Psoas muscle (tissue), 8 donors: ENCODE measurements at places on chromosomes 1 and 21. TPM values are rescaled to one million over a fixed set of nuclear protein-coding genes. Genes with fewer than 3 reads are reported as not detected.

Gene ZP4
- not detected for total RNA-seq

- DNase-seq, result peak; percentile 64
Measured at GRCh38 chr1:226001963-226002666, 3.0 kb upstream of the SDE2 start.

GRCh38 chr1:21825393-21825792 lies 13.3 kb downstream of the LDLRAD2 start:
- no peak for DNase-seq

DNA sequence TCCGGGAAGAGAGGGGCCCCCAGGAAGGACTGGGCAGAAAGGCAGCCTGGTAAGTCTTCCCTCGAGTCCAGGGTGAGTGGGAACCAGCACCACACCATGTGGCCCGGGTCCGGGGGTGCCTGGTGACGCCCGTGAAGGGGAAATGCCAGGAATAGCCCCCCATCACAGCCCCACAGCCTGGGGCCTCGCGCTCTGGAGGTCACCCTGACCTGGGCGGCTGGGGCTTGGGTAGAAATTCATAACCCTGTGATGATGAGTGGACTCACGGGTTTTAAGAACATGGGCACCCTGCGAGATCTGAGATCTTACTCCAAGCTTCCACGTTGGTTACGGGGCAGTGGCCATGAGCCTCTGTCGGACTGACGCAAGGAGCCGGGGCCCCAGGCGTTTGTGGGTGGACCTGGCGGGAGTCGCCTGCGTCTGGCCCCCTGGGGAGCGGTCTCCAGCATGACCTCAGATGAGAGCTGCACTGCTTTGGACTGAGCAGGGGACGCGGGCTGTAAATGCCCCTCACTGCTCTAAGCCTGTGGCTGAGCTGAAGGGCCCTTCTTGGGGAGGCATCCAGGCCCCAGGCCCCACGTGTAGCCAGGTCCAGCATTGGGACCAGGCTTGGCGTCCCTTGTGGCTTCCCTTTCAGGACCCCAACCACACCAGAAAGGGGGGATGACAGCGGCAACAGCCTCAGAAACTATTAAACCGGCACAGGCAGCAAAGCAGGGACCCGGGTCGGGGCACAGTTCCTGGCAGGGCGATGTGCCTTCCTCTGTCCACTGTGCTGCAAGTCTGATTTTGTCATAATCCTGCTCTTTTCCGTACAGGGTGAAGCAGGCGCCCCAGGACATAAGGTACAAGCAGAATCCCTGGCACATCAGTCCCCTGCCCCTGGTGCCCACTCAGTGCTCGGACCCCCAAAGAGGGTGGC lies 60.0 kb downstream of the SLC19A1 start:
- DNase-seq, result peak; percentile 43

Gene UMODL1
- total RNA-seq, result not detected

GRCh38 chr1:19011845-19012231 lies 55.4 kb upstream of the IFFO2 start:
- no peak for DNase-seq

Gene BSND
- total RNA-seq, result not detected

DNA sequence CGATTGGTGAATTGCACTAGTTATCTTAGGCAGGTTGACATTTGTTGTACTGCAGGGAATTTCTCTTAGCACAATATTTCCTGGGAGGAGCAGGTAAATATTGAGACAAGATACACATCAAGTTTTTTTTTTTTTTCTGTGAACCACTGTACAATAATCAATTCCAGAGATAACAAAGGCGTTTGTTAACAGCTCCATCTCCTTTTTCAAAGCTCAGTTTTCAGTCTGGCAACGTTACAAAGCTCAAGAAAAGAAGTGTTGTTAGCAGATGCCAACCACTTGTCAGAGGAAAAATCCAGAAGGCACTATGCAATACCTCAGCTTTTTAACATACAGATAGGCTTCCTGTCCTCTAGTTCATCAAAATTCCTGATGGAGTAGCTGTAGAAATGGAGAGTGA lies 40.9 kb upstream of the DAB1 start:
- no peak for DNase-seq

- no peak for DNase-seq
Measured at GRCh38 chr1:18411820-18412641, 68.7 kb upstream of the KLHDC7A start.

Gene RGS13
- 0.20 TPM for total RNA-seq

Gene LCE1D
- not detected for total RNA-seq

DNA sequence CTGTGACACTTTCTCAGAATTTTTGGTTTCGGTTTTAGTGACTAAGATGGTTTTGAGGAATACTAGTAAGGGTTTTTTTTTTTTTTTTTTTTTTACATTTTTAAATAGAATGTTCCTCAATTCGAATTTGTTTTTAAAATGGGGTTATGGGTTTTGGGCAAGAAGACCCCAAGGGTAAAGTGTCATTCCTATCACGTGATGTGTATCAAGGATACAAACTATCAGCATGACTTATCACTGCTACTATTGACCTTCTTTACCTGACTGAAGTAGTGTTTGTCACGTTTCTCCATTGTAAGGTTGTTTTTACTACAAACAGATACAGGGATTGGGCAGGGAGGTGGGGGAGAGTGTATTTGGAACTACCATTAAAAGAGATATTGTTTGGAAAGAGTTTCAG lies 781.1 kb upstream of the ADGRL4 start:
- DNase-seq, result no peak

- no peak for DNase-seq
Measured at GRCh38 chr1:19620786-19621185, 23.3 kb upstream of the NBL1 start.

Gene SLC25A34
- total RNA-seq, result 34.7 TPM

GRCh38 chr1:10860218-10860617 lies 63.8 kb upstream of the CASZ1 start:
- no peak for DNase-seq

GRCh38 chr1:147052143-147052542 lies 114.0 kb downstream of the NBPF12 start:
- DNase-seq, result no peak

Gene CFHR3
- total RNA-seq, result not detected

Gene KRTAP20-1
- not detected for total RNA-seq

Gene LRRIQ3
- 0.19 TPM for total RNA-seq

GRCh38 chr1:242203262-242203661 lies 204.4 kb upstream of the MAP1LC3C start:
- no peak for DNase-seq

- peak; percentile 23 for DNase-seq
Measured at GRCh38 chr1:30191154-30191702, 532.2 kb downstream of the MATN1 start.

GRCh38 chr21:42032968-42033367 lies 22.8 kb upstream of the ZBTB21 start:
- DNase-seq, result no peak

- no peak for DNase-seq
Measured at GRCh38 chr1:13699510-13699909, 478 bp upstream of the PRDM2 start.

- no peak for DNase-seq
Measured at GRCh38 chr1:9860887-9861286, 37.1 kb upstream of the CLSTN1 start.
